ENCODE measurements at places on chromosomes 1 and 21.

DNA sequence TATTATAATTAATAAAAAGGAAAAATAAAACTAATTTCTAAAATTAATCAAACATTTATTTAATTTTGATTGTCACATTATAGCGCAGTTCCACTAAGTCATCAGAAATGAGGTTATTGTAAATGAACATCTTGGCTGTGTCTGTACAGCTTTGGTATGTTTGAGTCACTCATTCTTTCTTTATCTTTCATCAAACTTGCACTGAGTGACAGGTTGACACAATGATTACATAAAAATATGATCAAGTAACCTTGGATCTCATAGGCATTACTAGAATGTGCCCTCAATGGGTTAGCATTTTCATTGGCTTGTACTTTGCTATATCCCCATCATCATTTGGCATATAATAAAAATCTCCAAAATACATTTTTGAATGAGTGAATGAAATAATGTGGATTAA lies 1353.2 kb upstream of the ADGRL2 start:
- no peak for DNase-seq

- no peak for DNase-seq
Observed at GRCh38 chr1:218424502-218424901, 79.4 kb downstream of the TGFB2 start.

GRCh38 chr1:228171221-228171891 lies 5.8 kb downstream of the IBA57 start:
- no peak for DNase-seq

GRCh38 chr1:29096231-29096886 lies 27.3 kb downstream of the TMEM200B start:
- DNase-seq = no peak

GRCh38 chr21:40282912-40283886 lies 416.0 kb downstream of the PCP4 start:
- DNase-seq = no peak

DNA sequence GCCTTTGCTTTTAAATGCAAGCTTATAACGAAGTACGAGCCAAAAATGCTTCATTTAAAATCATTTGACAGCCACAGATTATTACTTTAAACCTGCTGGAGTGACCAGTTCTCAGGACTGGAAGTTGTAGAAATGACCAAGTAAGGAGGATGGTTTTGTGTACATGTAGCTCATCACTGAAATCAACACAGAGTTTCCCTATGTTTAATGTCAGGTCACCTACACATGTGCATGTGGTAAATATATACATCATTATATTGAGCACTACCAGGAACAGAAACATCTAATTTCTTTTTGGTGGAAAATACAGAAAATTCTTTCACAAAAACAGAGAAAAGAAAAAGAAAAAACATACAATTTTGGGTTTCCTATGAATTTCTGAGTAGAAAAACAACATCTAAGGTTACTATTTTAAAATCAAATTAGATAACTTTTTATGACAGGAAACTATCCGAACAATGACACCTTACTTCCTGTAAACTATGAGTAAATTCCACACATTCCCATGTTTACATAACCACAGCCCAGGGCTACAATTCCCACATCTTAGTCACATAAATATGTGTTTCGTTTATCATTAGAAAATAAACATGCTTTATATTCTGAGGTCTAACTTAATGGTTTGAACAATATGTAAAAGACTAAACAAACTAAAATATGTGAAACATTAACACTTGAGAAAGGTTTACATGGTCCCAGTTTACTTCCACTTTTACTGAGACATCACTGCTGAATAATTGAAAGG lies 73.6 kb downstream of the ZNF281 start:
- no peak for DNase-seq

Data from activated CD4-positive, alpha-beta T cell treated with anti-CD3 and anti-CD28 coated beads for 1 hour (primary cell).